ENCODE measurements at places on chromosomes 5 and 9. TPM values are rescaled to one million over a fixed set of nuclear protein-coding genes. Genes with fewer than 3 reads are reported as not detected.

SPATA31C1 gene
- polyA plus RNA-seq = not detected

DENND4C gene
- polyA plus RNA-seq = 29.4 TPM

ZBTB26 gene
- 1.4 TPM for polyA plus RNA-seq

AHRR gene
- polyA plus RNA-seq = 0.23 TPM

PPIC gene
- not detected for polyA plus RNA-seq

TYRP1 gene
- not detected for polyA plus RNA-seq

GABBR2 gene
- not detected for polyA plus RNA-seq

SH3RF2 gene
- not detected for polyA plus RNA-seq

KIF4B gene
- not detected for polyA plus RNA-seq

LCN15 gene
- polyA plus RNA-seq = not detected

POLR3G gene
- polyA plus RNA-seq = 1.4 TPM

CMYA5 gene
- polyA plus RNA-seq = 0.07 TPM

PCDHB2 gene
- polyA plus RNA-seq = 0.08 TPM

RASGRF2 gene
- polyA plus RNA-seq = 10.0 TPM

BNIP1 gene
- 13.5 TPM for polyA plus RNA-seq

TXNDC8 gene
- polyA plus RNA-seq = not detected

PRLR gene
- not detected for polyA plus RNA-seq

GABRA1 gene
- not detected for polyA plus RNA-seq

AK8 gene
- not detected for polyA plus RNA-seq

CCDC183 gene
- polyA plus RNA-seq = 0.90 TPM

APC gene
- 4.4 TPM for polyA plus RNA-seq

FNBP1 gene
- polyA plus RNA-seq = 165 TPM

Data from CD4-positive, alpha-beta memory T cell (primary cell).